Astrocyte of the spinal cord (primary cell): ENCODE measurements at places on chromosomes 4 and X.

GRCh38 chrX:119729408-119730201 is 28.8 kb upstream of the SOWAHD start:
- peak; percentile 58 for DNase-seq

- peak; percentile 75 for DNase-seq
These were observed 111.1 kb downstream of the SH3RF1 start for GRCh38 chr4:169159624-169160171.

DNA sequence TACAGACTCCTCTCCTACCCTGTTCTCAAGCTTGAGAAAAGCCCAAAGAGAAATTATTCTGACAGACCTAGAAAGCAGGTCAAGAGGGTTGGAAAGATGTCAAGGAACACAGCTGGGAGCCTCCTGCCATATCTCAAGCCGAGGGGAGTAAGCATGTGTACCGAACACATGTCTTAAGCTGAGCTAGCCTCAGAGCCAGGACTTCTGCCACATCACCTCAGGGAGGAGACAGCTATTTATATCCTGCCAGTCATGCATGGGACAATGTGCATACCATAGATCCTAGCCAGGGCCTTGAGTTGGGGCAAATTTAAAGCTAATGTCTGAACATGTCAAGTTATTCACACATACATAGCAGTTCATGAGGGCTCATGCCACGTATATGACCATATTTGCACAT is 11.8 kb downstream of the TMEM31 start:
- no peak for DNase-seq

GRCh38 chrX:56795309-56795868 is 66.3 kb downstream of the NBDY start:
- no peak for DNase-seq

DNA sequence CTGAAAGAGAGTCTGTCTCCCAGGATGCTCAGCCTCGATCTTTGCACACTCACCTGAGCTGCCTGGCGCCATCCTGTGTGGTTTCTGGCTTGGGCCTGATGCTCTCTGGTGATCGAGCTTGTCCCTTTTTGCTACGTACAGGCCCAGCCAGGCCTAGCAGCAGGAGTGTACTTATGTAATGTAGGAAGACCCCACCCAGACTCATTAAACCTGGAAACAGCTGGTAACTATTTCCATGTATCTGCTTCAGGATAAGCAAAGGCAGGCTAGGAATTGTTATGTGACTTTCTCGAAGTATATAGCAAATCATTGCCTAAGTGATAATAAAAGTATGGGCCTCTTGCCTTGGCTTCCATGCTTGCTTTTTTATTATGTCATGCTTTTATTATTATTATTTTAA is 18.6 kb upstream of the ARSJ start:
- DNase-seq = no peak
